Fibroblast of skin of left quadriceps (primary cell): ENCODE measurements at places on chromosomes 12 and 14.
A peak's percentile ranks its signal among the peaks of the same experiment; 100 is the strongest.

DNA sequence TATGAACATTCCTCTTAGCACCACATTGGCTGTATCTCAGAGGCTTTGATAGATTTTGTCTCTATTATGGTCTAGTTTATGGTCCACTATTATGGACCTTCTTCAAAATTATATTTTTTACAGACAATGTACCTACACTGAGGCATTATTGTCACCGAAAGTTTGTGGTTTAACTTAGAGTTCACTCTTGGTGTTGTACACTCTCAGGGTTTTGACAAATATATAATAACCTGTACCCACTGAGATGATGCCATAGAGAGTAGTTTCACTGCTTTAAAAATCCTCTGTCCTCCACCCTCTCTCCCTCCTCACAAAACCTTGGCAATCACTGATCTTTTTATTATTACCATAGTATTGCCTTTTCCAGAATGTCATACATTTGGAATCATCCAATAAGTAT, 528.2 kb downstream of the SLC6A15 start:
- DNase-seq = no peak

- no peak for DNase-seq
Measured at GRCh38 chr12:21434699-21435098, 2.8 kb upstream of the PYROXD1 start.

GRCh38 chr12:115294453-115295133, 610.6 kb upstream of the TBX3 start:
- no peak for DNase-seq

DNA sequence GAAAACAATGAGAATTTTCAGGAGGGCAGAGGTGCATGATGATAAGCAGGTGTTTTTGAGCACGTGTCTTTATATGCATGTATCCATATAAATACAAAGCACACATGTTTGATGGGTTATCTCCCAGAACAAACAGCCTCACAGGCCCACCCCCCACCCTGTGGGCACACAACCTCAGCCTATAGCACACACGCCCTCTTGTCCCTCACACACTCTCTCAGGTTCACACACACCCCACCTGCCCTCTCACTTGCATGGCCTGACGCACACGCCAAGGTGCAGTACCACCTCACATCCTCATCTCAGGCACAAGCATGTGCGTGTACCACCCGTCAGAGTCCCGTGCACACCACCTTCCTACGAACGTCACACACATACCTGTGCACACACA, 8.6 kb upstream of the KRT8 start:
- DNase-seq = no peak

GRCh38 chr12:89544022-89544421, 18.2 kb upstream of the POC1B start:
- DNase-seq = no peak

- DNase-seq = peak; percentile 15
Measured at GRCh38 chr14:58362798-58363412, 32.8 kb upstream of the TOMM20L start.

GRCh38 chr12:26112703-26113147, 12.1 kb downstream of the BHLHE41 start:
- no peak for DNase-seq

DNA sequence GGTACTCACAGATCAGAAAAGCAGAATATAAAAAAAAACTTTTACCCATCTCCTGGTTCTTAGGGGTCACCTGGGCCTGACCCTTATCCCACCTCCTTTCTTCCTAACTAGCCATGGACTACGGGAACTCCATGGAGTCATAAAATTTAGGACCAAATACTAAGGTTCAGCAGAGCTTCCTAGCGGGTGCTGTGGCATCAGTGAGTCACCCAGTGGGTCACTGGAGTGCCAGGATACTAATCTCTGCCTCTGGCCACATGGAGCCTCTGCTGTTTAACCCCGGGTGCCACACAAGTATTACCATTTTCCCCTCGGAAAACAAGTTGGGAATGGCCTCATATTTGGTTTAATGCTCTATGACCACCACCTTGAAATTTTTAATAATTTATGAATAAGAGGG, 6.9 kb downstream of the ZBTB39 start:
- no peak for DNase-seq

- DNase-seq = no peak
Measured at GRCh38 chr14:75295491-75296345, 17.1 kb downstream of the FOS start.

DNA sequence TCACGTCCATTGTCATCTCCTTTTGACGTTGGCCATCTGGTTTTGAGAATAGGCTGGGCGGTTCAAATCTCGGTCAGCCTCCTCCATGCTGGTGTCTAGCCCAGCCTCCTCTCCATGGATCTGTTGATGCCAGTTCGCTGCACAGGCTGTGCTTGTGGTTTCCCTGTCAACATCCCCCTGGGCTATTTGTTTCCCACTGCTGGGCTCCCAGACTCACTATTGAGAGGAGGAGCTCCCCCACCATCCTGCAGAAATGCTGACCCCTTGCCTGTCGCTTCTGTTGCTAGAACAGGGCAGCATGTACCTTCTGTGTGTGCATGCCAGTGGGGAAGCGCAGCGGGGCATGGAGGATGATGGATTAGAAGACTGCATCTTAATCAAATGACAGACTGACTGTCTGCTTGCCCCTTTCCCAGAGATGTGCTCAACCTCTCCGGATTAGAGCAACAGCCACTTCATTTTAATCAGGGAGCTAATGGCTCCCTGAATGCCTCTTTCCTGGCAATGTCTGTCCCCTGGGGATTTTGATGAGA, 170.5 kb downstream of the TSPAN9 start:
- DNase-seq = no peak

DNA sequence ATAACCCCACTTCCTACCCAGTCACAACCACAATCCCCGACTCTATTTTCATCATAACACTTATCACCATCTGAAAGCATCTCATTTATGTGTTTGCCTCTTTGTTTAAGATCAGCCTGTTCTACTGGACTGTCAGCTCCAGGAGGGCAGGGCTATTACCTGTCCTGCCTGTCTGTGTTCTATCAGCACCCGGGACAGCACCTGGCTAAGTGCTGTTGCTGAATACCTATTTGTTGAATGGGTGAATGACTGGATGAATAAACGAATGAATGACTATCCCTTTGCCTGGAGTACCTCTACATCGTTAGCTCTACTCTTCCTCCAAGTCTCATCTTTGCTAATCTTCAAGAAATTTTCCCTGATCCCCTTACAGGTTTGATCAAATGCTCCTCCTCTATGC, 69.0 kb downstream of the WSCD2 start:
- DNase-seq = no peak

- DNase-seq = peak; percentile 78
Measured at GRCh38 chr14:71021347-71022011, 114.2 kb downstream of the PCNX1 start.
